ENCODE measurements at places on chromosomes 1 and 21.

- no peak for DNase-seq
Observed at GRCh38 chr1:64133036-64133435, 70.4 kb upstream of the UBE2U start.

DNA sequence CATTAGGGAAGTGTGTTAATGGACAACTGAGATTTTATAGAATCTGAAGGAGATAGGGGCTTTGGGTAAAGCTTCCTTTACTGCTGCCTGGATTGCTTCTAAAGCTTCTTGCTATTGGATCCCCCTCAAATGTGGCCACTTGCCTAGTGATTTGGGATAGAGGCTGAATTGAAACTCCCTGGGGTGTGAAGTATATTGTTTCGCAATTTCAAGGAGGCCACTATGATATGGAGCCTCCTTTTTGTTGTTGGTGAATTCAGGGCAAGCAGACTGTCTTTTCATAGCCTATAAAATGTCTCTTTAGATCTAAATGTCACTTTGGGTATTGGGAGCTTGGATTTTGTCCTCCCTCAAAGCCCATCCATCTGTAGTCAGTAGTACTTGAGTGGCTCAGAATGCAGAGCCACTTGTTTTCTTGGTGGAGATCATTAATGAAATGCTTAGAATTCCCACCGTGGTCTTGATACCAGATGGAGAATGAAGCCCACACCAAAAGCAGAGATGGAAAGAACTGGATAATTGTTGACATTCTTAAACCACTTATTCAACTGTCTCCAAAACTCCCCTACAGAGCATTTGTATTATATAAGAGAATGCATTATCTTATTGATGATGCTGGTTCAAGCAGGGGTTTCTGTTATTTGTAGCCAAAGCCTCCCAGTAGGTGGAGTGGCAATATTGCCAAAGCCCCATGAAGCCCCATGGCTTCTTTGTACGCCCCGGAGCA, 144.3 kb upstream of the KCNE2 start:
- no peak for DNase-seq

DNA sequence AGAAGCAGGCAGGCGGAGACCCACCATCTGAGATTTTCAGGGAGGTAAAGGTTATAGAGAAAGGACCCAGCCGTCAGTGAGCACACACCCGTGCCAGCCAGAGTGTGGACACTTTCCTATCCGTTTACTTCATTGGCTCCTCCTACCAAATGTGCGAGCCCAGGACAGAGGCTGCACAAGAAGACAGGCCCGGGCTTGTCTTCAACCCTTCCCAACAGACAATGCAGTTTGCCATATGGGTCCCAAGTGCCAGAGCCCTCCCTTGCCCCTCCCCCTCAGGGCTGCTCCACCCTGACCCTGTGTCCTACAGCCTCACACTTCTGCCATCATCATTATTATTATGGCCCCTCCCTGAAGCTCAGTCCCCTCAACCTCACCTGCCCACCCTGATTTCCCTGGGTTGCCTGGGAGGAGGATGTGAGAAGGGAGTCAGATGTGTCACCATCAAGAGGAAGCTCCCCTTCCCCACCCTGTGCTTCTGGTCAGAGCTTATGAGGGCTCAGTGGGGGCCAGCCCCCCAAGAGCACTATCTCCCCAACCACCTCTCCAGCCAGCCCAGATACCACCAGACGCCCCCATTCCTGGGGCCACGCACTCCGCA, 9.4 kb downstream of the LAPTM5 start:
- no peak for DNase-seq

- no peak for DNase-seq
Observed at GRCh38 chr1:54134295-54134694, 18.5 kb downstream of the CDCP2 start.

DNA sequence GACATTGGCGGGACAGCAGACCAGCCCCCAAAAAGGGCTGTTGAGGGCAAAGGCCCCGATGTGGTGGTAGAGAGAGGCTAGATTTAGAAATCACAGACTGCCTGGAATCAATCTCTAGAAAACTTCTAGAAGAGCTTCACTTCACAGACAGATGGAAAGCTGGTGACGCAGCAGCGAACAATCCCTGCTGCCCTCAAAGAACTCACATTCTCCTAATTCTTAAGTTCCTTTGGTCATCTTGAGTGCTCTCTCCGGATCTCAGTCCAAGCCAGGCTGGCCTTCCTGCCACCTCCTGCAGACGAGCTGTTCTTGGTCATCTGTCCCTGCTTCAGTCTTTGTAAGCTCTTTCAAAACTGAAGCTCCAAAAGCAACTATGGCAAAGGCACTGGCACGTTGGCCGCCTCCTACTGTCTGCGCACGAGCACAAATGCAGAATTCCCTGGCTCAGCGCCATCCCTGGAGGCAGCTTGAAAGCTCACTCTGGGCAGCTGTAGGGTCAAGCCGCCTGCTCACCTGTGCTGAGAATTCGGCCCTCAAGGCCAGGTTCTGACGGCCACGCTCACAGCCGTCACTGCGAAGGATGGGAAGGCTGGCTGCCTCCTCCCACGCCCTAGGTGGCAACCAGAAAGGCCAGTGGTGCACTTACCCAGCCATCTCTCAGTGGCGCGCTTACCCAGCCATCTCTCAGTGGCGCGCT, 110.6 kb downstream of the NPHP4 start:
- DNase-seq = no peak

- no peak for DNase-seq
Observed at GRCh38 chr1:14848625-14849024, 250.1 kb downstream of the KAZN start.

DNA sequence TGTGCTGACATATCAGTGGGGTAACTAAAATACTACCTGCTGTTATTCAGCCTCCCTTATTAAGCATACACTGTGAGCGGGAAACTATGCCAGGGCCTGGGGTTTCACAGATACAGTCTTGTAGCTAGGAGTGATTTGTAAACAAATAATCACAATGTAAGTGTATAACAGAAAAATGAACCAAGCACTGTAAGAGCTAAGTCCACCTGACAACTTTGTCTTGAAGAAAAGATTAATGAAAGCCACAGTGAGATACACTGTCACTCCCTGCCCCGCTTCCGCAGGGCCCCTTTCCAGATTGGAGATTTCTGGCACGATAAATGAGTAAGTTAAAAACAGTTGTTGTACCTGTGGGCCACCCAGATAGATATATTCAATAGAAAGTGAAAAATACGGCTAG, 4.8 kb downstream of the RCAN3 start:
- DNase-seq = no peak

- DNase-seq = no peak
Observed at GRCh38 chr1:51139474-51139873, 37.4 kb downstream of the C1orf185 start.

Measured in activated CD8-positive, alpha-beta memory T cell treated with anti-CD3 and anti-CD28 coated beads, Interleukin-2, amount 10 ng/mL, durations not matched to agents 7 days and 5 days (primary cell).